ENCODE measurements at places on chromosomes 2 and 18.

GRCh38 chr2:71721362-71721665, 268.0 kb downstream of the DYSF start:
- DNase-seq, result no peak
- H3K4me1 ChIP-seq, result peaks cover 4% of the 10 kb centered on the region
- no peak overlapping the region for H3K27ac ChIP-seq

- H3K4me3 ChIP-seq, result no peak overlapping the region
- H3K36me3 ChIP-seq, result no peaks in the 10 kb centered on the region
- peaks cover 8% of the 10 kb centered on the region for H3K4me1 ChIP-seq
- H3K27ac ChIP-seq, result no peak overlapping the region
- H3K27me3 ChIP-seq, result peaks cover 6% of the 10 kb centered on the region
Observed at GRCh38 chr2:101623031-101623521, 74.4 kb upstream of the MAP4K4 start.

DNA sequence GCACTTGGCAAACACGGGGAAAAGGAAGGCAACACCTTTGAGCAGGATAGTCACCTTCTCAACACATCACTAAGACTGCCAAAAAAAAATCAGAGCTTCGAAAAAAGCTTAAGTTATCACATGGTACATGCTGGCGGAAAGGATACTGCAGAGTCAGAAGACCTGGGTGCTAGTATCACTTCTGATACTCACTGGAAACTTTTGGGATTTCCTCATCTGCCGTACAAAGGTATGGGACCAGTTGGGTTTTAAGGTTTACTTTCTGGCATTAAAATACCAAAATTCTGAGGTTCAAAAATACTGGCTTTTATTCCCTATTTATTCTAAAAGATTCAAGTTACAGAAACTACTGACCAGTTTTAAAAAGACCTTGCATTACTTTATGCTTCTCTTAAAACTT, 2.9 kb downstream of the SUCLG1 start:
- H3K4me1 ChIP-seq, result peaks cover 40% of the 10 kb centered on the region
- no peaks in the 10 kb centered on the region for H3K36me3 ChIP-seq
- no peaks in the 10 kb centered on the region for H3K27me3 ChIP-seq

- peaks cover 30% of the 10 kb centered on the region for H3K4me1 ChIP-seq
- H3K36me3 ChIP-seq, result no peaks in the 10 kb centered on the region
- H3K27me3 ChIP-seq, result no peaks in the 10 kb centered on the region
Observed at GRCh38 chr2:51011693-51012092, 20.2 kb downstream of the NRXN1 start.

DNA sequence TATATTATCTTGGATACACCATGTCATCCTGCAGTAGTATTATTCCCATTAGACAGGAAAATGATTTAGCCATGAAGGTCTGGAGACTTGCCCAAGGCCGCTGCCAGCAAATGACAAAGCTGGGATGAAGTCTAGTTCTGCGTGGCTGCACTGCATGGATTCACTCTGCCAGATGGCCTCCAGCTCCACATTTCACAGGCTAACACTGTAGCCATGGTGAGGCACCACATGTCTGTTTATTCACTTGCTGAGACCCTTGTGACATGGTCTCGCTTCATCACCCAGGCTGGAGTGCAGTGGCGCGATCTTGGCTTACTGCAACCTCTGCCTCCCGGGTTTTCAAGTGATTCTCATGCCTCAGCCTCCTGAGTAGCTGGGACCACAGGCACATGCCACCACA, 31.5 kb upstream of the SCG2 start:
- H3K4me3 ChIP-seq, result no peak overlapping the region
- peaks cover 7% of the 10 kb centered on the region for H3K27me3 ChIP-seq
- DNase-seq, result no peak
- H3K36me3 ChIP-seq, result no peaks in the 10 kb centered on the region

DNA sequence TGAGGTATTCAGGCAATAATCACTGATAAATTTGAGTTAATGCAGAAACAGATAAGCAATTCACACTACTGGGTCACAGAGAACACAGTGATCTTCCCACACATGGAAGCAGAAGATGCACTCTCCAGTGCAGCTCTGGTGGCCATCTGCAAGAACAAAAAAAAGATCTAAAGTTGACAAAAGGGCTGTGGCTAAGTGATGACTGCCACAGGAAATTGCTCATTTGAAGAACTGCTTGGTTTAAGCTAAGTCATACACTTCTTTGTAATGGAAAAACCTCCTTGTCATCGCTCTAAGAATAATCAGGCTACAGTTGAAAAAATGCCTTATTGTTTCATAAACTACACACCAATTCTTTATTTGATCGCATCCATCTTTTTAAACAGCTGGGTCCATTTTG, 115.1 kb downstream of the DTNB start:
- no peak overlapping the region for H3K4me3 ChIP-seq
- no peaks in the 10 kb centered on the region for H3K27me3 ChIP-seq
- H3K36me3 ChIP-seq, result peaks cover 3% of the 10 kb centered on the region
- no peak overlapping the region for H3K27ac ChIP-seq
- DNase-seq, result no peak

Data from progenitor cell of endocrine pancreas (in vitro differentiated cells).